ENCODE measurements at places on chromosomes 12 and 14.

DNA sequence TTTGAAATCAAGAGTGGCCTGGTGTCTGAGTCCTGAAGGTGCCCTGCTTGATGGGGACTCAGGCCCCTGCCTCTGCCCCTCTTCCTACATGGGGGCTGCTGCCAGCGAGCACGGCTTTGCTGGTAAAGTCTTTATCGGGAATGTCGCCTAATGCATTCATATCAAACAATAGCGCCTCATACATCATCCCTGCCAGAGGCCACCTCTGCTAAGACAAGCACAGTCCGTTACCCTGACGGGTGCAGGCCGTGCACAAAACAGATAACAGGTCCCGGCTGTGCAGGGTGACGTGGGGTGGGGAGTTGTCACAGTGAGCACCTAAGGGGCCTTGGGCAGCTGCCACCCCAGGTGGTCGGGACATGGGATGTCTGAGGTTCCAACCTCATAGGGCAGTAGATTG, 68.4 kb upstream of the FAM222A start:
- no peak for DNase-seq

- no peak for DNase-seq
Measured at GRCh38 chr12:2027351-2027750, 23.1 kb upstream of the DCP1B start.

- no peak for DNase-seq
Measured at GRCh38 chr12:77577791-77578190, 252.9 kb upstream of the NAV3 start.

DNA sequence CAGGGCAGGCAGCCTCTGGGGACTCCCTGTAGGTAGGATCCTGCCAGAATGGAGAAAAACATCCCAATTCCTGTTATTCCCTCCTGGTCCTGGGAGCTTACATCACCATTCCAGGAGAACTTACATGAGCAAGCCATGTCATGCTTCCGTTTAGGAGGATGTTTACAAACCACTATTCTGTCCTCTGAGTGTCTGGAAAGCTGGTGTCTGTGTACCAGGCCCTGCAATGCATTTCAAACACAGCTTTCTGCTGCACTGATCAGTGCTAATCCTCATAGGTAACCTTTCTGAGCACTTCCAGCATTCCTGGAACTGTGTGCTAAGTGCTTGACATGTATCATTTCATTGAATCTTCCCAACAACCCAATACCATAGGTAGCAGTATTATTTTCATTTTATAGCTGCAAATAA, 19.8 kb upstream of the MAP1LC3B2 start:
- no peak for DNase-seq

- no peak for DNase-seq
Measured at GRCh38 chr14:78383060-78383459, 212.9 kb downstream of the NRXN3 start.

- no peak for DNase-seq
Measured at GRCh38 chr12:82533341-82533740, 153.4 kb upstream of the TMTC2 start.

DNA sequence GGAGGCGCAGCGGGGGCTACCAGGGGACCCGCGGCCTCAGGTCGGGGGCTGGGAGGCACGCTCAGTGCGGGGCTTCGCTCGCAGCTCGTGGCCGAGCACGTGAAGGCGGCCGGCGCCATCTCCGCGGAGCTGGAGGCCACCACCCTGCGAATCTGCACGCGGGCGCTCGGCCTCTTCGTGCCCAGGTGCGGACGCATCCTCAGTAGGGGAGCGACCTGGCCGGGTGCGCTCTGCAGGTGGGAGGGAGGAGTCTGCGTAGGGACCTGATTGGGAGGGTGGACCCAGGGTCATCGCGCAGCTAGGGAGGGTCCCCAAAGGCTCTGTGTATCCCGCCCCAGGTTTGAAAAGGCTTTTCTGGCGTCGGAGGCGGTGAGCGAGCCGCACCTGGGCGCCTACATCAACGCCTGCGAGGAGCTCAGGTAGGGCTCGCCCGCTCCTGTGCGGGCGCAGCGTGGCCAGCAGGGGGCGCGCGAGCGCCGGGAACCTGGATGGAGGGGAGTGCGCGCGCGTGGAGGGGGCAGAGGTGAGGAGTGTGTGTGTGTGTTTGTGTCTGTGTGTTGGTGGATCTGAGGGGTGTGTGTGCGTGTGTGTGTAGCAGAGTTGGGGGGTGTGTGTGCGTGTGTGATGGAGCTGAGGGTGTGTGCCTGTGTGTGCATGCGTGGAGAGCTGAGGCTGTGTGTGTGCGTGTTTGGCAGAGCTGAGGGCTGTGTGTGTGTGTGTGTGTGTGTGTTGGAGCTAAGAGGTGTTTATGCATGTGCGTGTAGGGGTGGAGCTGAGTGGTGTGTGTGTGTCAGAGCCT, 10.3 kb downstream of the EXOC3L4 start:
- DNase-seq: no peak

GRCh38 chr12:55743406-55744339, 751 bp downstream of the GDF11 start:
- no peak for DNase-seq

DNA sequence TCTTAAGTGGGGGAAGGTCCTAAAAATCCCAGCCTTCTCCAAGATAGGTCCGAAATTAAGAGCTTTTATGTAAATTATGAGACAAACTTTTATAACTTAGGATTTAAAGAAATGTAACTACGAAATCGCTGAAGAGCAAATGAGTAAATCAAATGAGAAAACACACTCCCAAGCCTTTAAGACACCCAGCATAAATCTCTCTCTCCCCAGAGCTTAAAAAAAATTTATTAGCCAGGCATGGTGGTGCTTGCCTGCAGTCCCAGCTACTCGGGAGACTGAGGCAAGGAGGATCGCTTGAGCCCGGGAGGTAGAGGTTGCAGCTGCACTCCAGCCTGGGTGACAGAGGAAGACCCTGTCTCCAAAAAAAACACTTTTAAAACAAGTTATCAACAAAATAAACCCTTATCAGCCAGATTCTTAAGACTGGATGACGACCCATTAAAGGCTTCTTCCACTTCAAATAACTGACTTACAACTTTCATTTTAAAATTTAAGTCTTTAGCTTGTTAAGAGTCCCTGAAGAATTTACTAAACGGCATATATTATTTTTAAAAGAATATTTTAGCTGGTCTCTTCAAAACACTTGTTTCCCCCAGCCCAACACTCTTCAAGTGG, 3.2 kb downstream of the PTGES3 start:
- no peak for DNase-seq

- no peak for DNase-seq
Measured at GRCh38 chr14:43595096-43595772, 911.8 kb downstream of the FSCB start.

- DNase-seq: peak; percentile 44
Measured at GRCh38 chr14:91585856-91586255, 75.7 kb upstream of the PPP4R3A start.

DNA sequence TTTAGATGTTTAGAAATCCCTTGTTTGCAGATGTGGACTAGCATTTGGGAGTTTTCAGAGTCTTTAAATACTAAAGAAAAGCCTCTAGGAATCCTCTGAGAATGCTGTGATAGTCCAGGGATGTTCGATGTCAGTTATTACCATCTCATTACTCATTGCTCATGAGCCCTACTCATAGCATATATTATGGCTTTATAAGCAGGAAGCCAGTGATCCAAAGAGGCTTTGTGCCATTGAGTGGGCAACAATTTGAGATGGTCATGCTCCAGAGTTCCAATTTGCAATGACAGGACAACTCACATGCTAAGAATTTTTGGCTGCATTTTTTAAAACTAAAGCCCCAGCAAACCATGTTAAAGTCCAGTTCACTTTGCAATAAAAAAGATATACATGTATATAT, 163.0 kb downstream of the OTOGL start:
- DNase-seq: no peak

- DNase-seq: no peak
Measured at GRCh38 chr14:25050269-25051150, 563 bp upstream of the STXBP6 start.

DNA sequence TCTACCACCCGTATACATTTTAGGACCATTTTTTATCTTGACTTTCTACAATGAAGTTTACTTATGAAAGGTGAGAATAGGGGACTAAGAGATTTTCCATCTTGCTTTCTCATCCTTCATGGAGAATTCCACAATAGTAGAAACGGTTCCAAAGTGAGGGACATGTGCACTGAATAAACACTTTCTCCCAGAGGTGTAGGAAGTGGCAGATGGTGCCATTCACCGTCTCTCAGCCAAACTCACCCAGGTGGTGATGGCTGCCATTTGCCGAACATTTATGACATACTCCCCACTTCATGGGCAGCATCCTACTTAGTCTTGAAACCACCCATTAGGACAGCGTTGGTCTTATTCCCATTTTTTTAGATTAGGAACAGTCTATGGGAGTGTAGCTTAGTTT, 540.5 kb downstream of the DIO2 start:
- DNase-seq: no peak

DNA sequence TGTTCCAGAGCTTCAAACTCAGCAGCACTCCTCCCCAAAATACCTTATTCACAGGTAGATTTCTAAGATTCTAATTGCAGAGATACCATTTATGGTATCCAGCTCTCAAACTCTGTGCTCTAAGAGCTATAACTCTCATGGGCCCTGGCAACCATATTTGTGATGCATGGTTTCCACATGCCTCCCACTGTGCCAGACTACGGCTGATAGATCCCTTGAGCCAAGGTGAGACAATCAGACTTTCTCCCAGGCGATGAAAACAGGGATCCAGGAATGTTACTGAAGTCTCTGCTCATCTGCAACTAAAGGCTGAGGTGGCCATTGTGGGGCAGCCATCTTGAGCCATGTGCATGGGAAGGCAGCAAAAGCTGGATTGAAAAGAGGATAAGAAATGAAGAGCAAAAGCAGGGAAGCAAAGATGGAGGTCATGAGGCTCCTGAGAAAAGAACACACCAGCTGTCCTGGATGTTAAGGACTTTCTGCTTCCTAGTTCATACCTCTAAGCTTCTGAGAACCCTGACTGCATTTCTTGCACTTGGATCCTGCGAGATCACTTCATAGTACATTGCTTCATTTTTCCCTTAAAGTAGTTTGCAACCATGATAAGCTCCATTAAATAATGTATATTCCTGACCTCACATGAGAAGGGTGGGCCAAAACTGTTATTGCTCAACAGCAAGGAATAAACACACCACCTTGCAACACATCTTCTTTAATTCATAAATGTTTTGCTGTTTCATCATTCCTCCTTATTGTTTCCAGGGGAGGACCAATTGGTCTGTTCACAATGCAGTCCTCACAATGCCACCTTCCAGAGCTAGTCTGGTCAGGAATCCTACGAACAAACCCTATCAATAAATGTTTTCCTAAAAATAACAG, 5.4 kb downstream of the EGLN3 start:
- no peak for DNase-seq

DNA sequence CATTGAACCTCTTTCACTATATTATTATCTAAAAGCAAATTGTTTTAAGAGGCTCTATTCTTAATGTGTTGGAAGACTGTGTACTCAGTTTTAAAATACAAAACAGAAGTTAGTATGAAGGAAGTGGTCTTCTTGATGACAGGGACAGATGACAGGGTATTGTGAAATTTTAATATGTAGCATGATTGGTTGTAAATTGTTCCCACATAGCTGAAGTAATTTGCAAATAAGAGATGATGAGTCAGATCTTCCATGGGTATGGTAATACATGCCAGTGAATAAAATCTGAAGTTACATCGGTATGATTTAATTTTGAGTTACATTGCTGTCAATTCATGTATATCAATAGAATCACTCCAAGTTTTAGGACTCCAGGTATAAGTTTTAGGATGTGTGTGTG, 454.8 kb downstream of the AEBP2 start:
- no peak for DNase-seq

DNA sequence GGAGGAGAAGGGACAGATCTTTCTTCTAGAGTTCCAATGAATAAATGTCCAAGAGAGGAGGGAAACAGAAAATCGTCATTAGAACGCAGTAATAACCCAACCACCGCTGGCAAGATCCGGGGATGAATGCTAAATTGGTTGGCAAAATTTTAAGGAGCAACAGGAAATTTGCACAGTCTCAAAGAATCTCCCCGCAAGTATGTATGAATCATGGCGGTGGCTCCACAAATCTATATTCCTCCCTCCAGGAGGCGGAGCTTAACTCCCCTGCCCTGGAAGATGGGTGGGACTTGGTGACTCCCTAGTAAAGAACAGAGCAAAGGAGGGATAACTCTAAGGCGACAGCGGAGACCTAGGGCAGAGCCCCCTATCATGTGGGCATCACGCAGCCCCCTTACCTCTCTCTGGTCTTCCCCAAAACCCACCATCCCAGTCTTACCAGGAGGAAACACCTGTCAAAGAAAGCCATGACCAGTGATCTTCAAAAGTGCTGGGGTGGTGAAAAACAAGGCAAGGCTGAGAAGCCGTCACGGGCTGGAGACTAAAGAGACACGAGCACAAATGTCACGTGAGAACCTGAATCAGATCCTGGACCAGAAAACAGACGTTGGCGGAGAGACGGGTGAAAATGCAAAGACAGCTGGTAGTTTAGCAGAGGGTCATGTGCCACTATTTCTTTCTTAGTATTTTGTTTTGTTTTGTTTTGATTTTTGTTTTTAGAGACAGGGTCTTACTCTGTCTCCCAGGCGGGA, 125.8 kb downstream of the NCOR2 start:
- DNase-seq: no peak

DNA sequence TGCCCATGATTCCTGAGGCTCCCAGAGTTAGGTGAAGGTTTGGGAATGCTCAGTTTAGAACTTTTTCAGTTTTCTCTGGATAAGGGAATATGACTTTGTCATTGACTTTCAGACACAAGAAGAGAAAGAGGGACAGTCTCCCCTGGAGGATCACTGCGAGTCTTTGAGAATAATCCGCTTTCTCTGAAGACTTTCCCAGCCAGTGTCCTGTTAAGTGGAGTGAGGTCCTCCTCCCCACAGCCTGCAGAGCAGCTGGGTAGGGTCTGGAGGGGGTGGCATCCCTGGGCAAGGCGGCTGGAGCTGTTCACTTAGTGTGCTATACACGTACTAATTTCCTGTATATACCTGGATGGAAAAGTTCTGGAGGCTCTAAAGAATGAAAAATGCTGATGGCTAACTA, 8.5 kb upstream of the RAB35 start:
- DNase-seq: no peak

DNA sequence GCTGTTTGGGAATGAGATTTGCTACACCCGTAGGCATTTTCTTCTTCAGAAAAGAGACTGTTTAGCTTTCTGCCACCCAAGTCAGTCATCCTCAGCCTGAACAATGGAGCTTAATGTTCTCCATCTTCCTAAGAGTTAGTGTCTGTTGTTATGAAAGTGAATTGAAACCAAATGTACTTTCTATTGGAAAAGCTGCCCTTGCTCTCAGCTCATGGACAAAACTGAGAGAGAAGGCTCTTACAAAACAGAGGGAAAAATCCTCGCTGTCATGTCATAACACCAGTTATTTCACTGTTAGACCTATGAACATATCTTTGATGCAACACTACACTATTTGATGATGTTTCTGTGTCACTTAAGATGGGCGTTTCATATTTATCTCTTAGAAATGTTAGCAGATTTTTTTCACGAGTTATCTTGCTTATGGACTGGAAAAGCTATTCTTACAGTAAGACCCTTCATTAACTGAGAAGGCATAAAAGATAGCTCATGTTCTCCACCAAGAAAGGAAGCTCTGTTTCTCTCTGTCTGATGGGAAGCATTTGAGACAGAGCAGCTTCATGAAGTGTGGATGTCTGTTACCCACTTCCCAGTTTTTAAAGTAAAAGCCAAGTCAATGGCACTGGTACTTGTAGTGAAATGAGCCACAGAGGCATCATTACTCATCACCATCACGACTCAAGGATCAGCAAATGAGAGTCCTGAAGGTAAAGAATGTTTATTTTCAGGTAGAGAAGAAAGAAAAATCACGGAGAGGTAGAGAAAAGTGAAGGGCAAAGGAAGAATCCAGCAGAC, 483.9 kb downstream of the ZFP36L1 start:
- no peak for DNase-seq

- DNase-seq: no peak
Measured at GRCh38 chr12:45017916-45018315, 33.0 kb downstream of the DBX2 start.
